ENCODE measurements at places on chromosomes 2 and 18. TPM values are rescaled to one million over a fixed set of nuclear protein-coding genes. Genes with fewer than 3 reads are reported as not detected.

DNA sequence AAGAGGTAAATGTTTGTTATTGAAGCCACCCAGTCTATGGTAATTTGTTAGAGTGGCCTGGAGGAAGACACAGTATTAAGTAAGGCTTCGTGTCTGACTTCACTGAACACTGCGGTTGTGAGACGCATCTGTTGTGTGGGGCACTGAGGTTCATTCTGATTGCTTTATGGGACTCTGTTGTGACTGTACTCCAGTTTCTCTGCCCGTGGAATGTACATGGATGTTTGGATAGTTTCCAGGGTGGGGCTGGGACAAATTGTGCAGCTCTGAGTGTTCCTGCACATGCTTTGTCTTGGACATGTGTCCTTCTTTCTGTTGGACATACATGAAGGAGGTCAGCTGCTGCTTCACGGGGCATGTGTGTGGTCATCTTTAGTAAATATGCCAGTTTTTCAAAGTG is 58.6 kb downstream of the ODC1 start:
- DNase-seq = no peak

DNA sequence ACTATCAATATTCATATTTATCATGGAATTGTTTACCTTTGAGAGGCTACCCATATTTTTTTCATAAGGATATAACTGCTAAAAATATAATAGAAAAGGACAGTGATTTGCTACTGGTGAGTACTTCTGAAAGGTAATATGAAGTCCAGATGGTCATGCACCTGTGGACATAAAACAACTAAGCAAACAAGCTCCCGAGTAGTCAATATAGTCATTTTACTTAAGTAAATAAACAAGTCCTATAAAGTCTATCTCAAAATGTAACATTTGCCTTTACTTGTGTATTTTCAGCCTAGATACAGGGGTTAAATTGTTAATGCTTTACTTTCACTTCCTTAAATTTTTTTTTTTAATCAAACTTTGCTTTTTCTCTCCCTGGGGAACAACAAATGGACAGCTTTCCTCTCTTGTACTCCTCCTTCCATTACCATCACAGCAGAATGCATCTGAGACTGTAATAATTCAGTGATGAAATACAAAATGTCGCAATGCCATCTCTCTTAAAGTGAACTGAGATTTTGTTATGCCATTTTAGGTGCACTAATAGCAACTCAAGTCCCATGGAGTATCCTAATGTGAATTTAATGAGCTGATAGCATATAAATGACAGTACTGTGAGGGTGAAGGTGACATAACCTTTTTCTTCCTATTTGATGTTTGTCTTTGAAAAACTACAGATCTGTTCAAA is 1325.4 kb upstream of the ZEB2 start:
- DNase-seq = no peak

Gene EVX2
- not detected for total RNA-seq

Gene ZSWIM2
- not detected for total RNA-seq

Gene CYP26B1
- 1.3 TPM for total RNA-seq

DNA sequence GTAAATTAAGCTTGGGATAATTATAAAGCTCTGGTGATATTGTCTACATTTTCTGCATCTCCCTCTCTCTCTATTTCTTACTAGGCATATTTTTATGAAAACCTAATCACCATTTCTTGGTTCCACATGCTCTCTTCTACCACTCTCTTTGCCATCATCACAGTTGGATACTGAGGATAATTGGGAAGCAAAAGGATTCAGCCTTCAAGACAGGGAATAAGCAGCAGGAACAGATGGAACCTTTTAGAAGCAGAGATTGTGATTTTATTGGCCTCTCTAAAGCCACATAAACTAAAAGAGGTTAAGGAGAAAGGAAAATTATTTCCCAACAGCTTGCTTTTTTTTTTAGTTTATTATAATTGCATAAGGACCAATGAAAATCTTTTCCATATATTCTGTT is 226.3 kb upstream of the SPHKAP start:
- DNase-seq = no peak

Gene CEBPZOS
- total RNA-seq = 47.3 TPM
